ENCODE measurements at places on chromosomes 7 and 10.

- no peak for DNase-seq
Observed at GRCh38 chr10:124035306-124035927, 58.0 kb downstream of the CHST15 start.

- DNase-seq: no peak
Observed at GRCh38 chr10:11018432-11018841, 765 bp downstream of the CELF2 start.

DNA sequence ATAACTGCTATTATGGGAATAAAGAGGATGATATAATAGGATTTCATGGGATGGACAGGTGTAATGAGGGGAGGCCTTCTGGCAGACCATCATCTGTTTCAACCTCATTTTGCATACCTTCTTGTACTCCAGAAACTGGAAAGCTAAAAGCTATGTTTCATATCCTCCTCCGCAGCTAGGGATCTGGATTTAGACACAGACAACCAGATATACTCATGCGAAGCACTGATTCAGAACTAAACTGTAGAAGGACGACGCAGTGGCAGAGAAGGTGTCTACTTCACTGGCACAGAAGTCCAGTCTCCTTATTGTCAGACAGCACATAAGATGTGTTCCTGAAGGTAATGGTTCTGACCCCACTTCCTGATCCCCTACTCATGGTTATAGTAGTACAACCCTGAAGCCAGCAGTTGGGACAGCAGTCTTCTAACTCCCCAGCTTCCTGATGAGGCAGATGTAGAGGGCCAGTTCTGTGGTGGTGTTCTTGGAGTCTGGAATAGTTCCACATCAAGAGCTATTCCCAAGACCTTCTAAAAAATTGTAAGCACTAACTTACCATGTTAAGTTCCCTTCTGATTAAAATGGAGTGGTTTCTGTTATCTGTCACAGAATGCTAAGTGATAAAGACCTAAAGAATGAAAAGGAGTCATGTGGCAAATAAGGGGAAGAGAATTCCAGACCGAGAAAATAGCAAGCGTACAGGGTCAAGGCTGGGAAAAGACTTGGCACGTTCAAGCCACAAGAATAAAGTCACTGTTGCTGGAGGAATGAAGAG is 550.3 kb downstream of the GRM8 start:
- peak; percentile 53 for DNase-seq

DNA sequence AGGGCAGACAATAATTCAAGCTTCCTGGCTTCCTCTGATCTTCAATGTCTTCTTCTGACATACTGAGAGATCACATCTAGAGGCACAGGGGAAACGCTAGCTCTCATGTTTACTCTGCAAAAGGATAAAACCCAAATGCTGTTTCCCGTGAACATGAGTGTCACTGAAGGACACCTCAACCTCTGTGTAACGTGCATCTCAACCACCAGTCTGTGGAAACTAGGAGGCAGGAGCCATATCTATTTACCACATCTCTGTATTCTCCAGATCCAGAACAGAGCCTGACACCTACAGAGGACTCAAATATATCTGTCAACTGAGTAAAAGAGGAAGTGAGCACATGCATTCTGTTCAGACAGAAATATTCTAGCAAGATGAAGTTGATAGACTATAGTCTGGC is 140.3 kb upstream of the TARP start:
- DNase-seq: no peak

GRCh38 chr10:23779301-23779700 is 340.4 kb downstream of the OTUD1 start:
- no peak for DNase-seq

- DNase-seq: peak; percentile 34
Observed at GRCh38 chr7:17493446-17493845, 195.0 kb downstream of the AHR start.

DNA sequence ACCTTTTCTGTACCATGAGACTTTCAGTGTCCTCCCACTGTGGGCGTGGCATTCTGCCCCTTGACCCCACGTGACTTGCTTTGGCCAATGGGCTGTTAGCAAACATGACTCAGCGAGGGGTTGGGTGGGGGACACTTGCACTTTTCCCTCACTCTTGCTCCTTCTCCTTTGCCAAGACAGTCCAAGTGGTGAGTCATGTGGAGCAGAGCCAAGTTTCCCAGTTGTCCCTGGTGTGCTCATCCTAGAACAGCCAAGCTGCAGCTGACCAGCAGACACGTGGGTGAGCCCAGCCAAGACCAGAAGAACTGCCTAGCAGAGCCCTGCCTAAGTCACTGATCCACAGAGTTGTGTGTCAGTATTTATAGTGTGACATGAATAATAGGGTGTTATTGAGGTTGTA is 82.8 kb upstream of the CPXM2 start:
- peak; percentile 60 for DNase-seq

- DNase-seq: peak; percentile 62
Observed at GRCh38 chr7:18962031-18962430, 155.4 kb downstream of the TWIST1 start.

- no peak for DNase-seq
Observed at GRCh38 chr7:107332488-107333269, 137.2 kb upstream of the GPR22 start.

DNA sequence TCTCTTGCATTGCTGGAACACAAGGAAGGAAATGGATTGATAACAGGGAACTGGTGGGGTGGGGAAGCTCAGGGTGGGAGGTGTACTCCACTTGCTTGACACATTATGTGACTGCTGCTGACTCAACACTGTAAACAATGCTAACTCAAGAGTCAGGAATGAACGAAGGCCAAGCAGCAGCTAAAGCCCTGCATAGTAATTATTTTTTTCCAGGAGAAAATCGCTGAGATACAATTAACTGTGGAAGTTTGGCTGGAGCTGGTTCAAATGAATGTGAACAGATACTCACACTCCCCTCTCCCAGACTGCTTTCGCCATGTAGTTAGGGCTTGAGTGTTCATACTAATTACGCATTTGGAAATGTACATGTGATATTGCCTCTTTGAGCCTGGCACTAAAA is 170.9 kb upstream of the AOAH start:
- DNase-seq: no peak

GRCh38 chr7:137626469-137627067 is 220.2 kb downstream of the DGKI start:
- DNase-seq: peak; percentile 60

DNA sequence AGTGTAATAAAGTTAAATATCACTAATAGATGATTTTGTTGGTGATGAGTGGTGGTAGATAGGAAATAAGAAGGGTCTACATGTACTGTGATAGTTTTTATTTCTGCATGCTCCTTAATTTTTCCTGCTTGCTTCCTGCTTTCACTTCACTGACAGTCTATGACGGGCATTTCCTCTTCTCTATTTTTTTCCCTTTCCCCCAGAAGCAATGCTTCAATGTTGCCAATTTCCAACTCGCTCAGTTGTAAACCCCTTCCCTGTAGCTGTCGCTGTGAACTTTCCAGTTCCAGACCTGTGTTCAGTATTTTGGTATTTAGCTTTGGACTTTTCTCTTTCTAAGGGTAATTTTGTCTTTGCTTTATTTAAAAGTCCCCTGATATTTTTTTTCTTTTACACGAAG is 123.5 kb upstream of the AGR3 start:
- no peak for DNase-seq

GRCh38 chr10:43923328-43923727 is 274.6 kb upstream of the ZNF32 start:
- no peak for DNase-seq

DNA sequence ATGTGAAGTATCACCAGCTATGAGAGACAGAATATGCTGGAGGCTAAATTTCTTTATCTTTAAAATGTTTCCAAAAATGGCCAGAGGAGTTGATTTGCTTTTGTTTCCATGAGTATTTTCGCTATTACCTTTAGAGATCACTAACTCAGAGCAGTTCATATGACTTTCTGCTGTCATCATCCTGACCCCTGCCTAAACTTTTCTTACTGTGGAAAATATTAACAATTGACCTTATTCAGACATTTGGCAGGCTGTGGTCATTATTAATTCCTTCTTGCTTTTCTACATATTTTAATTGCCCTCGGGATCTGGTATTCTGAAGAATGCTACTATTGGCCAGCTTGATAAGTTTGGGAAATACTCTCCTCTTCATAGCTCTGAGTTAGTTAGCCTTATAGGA is 156.5 kb downstream of the EXOC4 start:
- DNase-seq: peak; percentile 17

DNA sequence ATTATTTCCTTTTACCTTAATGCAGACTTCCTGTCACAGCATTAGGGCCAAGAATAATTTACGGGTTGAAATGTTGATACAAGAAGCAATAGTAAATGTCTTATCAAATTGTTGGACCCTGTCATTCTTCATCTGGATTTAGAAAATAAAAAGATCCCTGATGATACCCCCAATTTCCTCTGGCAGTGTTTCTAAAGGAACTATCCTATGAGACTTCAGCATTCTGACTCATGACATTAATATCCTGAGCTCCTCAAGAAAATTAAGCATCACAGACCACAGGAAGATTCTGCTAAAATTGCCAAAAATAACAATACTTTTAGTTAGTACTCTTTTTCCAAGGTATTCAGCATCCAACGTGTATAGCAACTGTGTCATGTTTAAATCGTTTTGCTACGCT is 490.5 kb upstream of the ANKRD30A start:
- peak; percentile 88 for DNase-seq

GRCh38 chr10:75672842-75673241 is 241.4 kb downstream of the LRMDA start:
- peak; percentile 66 for DNase-seq

DNA sequence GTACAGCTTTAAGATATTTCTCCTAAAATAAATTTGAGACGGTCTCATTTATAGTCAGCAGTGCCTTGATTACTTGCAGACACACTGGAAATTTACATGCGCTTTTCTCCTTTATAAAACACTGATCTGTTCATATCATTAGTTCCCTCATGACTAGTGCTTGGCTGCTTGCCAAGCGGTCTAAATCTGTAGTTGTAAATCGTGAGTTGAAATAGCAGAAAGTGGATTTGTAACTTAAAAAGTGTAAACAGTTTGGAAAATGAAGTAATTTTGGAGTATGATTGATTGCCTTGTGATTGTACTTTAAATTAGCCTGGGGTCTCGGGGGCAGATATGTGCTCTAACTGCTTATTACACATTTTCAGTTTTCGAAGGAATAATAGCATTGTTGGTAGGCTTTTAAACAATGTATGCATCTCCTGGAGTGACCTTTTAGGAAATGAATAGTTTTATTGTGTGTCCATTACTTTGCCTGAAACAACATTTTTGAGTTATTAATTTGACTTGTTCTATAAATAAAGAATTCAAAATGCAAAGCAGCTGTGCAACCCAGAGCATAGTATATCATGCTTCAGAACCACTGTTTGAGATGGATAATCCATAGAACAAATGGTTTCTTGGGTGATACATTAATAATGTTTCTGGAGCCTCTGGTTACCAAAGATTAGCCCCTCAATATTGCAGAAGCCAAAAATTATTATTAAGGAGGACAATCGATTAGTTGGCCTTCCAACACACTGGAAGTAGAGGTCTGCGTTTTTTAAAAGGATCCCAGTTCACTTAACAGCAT is 73.3 kb downstream of the ARID5B start:
- DNase-seq: peak; percentile 74

DNA sequence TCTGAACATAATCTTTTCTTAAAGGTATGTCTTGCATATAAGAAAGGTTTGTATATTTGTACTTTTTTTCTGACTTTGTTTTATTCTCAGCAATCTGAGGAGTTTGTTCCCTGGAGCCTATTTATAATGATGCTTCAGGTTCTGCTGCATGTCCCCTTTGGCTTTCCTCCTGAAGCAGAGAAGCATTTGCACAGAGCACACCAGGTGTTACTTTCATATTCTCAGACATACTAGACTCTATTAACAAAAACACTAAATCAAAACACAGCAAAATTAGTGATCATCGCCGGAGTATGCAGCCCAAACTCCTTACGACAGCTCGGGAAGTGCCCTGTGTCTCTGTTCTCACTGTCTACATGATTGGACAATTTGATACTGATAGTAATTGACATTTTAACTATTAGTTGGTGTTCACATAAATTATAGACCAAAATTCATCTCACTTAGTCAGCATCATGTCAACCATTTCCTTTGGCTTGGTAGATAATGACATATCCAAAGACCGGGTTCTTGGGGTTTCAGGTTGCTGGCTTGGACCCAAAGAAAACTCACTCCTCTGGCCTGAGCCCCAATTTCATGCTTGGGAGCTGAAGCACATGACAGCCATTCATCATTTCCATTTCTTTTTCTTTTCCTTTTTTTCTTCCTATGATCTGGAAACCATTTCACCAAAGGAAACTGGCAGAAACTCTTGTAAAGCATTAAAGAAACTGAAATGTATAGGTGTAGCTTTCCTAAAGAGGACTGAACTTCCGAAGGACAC is 400.1 kb upstream of the NRP1 start:
- DNase-seq: peak; percentile 64

DNA sequence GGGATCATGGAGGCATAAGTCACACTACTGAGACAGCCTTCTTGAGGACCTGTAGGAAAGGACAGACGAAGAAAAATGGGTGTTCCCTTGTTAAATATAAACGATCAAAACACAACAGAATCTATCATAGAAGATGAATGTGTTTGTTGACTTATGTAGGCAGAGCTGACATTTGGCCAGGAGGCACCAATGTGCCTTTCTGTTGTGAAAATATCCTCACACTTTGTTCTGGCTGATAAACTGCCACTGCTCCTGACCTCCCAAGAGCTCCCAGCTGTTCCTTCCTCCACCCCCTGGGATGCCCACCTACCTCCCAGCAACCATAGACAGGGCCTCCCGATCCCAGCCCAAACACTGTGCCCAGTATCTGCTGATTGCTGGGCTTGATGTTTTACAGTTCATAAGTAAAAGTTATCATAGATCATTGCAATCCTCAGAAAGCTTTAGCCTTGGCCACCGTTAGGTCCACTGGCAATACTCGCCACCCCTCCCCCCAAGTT is 116.6 kb downstream of the CTTNBP2 start:
- no peak for DNase-seq

DNA sequence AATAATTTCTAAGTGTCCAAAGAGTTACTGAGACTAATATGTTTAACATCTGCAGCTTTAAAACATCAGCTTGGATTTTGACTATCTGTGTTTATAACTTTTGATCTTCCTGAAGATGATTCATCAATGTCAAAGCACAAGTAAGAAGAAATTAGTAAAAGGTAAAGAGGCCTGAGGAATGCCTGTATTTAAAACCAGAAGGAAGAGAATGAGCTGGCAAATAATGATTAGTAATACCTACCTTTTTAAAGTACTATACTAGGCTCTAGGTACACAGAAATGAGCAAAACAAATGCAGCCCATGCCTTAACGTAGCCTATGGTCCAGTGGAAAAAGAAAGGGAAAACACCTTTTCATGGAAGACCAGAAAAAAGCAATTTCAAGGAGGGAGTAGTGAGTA is 158.0 kb downstream of the KCND2 start:
- no peak for DNase-seq

DNA sequence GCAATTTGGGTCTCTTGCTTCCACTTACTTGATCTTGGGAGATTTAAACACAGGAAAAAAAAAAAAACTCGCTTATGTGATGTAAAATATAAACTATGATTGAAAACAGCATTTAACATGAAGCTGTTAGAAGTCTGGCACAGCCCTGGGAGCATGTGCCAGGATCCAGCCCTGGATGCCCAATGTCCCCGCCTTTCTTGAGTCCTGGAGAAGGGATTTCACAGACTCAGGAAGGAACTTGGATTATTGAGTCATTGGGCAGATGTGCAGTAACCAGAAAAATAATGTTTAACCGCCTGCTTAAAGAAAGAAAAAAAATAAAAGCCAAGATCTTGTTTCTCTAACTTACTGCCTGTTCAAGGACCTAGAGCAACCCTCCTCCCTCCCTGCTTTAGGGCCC is 3.7 kb upstream of the JCAD start:
- peak; percentile 86 for DNase-seq

GRCh38 chr7:24227068-24227467 is 56.9 kb upstream of the NPY start:
- no peak for DNase-seq

- no peak for DNase-seq
Observed at GRCh38 chr10:84944187-84944586, 615.8 kb downstream of the CCSER2 start.

GRCh38 chr7:131800008-131800407 is 243.6 kb upstream of the PODXL start:
- no peak for DNase-seq

Data from fibroblast of upper back skin (primary cell).